Stimulated activated CD4-positive, alpha-beta T cell treated with anti-CD3 and anti-CD28 coated beads, Interleukin-12 subunit alpha, Interleukin-12 subunit beta, amount 100 ng/mL, for 24 hours (primary cell): ENCODE measurements at places on chromosomes 11 and 22.

DNA sequence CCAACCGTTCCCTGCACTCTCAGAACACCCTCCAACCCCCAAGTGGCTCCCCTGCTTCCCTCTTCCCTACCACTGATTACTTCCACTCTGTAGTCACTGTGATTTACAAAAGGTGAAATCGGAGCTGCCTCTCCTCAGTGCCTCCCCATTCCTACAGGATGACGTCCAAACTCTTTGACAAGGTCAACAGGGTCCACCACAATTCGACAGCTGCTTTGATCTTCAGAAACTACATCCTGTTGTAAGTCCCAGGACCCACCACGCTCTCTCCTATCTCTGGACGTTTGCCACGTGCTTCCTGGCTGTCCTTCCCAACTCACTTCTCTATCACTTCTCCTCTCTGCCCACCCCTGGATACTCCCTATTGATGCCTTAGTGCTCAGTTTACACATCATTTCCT is 85.0 kb upstream of the EIF3D start:
- no peak for DNase-seq

DNA sequence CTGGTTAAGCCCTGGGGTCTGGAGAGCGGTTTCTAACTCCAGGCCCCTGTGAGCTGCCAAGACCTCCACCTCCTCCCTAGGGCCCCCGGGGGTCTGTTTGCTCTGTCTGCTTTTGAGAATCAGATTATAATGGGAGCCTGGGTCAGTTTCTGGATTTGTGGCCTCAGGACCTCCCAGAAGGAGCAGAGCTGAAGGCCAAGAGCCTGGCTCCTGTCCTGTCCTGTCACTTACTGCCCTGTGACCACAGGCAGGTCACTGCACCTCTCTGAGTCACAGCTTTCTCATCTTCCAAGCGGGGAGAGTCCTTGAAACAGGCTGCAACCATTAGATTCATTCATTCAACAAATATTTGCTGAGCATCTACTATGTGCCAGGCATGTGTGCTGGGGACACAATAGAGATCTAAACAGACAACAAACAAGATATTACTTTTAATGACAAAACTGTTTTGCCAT is 87.3 kb upstream of the FGF3 start:
- DNase-seq, result no peak

DNA sequence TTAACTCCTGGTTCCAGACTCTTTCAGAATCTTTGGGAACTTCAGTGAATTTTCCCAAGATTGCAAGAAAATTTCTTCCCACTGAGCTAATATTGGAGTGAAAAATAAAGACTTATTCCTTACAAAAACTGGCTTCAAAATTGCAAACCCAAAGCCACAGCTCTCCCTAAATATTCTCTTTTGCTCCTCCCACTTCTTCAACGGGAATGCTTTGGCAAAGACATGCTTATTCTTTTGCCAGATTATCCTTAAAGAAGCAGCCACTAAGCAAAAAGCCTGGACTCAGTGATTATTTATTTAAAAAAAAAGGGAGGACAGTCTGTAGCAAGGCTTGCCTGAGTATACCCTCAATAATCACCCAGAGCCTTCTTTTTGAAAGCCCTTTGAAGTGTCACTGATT is 902.4 kb upstream of the CCDC90B start:
- no peak for DNase-seq

DNA sequence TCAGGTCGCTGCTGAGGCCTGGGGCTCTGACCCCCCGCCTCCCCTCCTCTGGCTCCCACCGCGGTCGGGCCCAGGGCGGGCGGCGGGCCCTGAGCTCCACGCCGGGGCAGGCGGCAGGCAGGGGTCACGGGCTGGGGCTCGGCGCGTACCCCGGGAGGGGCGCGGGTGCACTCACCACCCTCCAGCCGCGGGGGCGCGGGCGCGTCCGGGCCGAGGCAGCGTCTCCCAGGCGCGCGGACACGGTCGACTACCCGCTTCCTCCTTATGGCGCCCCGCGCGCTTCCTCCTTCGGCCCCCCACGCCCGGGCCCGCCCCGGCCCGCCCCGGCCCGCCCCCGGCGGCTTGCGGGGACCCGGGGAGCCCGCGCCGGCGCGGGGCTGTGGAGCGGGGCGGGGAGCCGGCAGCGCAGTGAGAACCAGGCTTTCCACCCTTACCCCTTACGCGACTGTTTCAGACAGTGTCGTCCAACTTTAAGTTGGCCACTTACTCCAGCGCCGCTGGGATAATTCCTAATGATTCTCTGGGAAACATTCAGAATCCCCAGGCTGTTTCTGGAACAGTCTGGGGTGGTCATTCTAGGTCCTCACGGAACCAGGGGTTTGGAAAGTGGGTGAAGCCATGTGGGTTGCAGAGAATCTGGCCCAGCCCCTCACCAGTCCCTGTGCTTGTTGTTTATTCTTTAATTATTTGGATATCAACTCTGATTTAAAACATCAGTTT is at the start of gene BID:
Gene BID (minus strand): TSS at position 264 of the 720 bp plus-strand sequence. CDS start 24,353 bp downstream, outside the sequence.
- no peak for DNase-seq

DNA sequence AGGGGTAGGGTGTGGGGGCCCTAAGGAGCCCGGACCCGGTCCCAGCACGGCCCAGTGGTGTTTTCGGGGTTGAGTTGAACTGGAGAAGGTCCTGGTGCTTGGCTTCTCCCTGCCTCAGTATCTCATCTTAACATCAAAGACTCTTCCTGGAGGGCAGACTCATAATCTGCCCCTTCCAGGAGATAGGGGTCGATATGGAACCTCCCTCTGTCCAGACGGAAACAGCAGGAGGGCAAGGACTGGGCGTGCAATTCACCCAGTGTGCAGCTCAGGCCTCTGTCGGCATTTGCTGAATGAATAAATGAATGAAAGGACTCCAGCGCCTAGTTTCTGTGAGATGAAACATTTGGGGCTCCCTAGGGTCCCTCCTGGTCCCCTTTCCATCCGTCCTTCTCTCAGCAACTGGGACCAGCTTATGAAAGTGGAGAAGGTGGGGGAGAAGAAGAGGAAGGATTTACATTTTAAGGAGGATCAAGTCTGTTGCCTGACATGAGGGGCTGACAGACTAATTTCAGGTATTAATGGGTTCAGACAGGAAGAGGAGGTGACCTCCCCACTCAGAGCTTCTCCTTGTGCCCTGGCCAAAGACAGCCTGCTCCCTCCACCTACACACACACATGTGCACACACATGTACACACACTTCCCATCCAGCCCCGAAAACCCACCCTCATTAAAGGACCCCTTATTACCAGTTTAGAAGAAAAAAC is 1.1 kb upstream of the SHISA8 start:
- DNase-seq, result no peak
